ENCODE measurements at places on chromosomes 6 and 20.

DNA sequence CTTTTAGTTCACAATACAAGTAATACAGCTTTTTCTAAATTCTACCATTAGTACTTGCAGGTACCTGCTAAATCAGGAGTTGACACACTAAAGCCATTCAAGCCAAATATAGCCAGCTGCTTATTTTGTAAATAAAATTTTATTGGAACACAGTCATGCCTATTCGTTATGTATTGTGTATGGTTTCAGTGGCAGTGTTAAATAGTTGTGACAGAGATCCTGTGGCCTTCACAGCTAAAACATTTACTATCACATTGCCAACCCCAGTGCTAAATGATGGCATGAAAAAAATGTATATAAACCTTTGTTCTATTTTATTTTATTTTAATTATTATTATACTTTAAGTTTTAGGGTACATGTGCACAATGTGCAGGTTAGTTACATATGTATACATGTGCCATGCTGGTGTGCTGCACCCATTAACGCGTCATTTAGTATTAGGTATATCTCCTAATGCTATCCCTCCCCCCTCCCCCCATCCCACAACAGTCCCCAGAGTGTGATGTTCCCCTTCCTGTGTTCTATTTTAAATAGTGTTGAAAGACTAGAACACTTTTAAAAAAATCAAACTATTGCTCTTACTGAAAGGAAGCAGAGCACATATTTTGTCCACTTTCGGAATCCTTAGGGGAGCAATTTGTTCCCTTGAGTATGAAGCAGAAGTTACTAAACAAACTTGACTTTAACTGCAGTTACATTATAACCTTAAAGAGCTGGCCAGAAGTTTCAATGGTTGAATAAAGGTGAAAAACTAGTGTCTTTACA lies 115.7 kb downstream of the PRIM2 start:
- no peak for DNase-seq

- no peak for DNase-seq
Observed at GRCh38 chr6:29953001-29953441, 10.7 kb downstream of the HLA-A start.

DNA sequence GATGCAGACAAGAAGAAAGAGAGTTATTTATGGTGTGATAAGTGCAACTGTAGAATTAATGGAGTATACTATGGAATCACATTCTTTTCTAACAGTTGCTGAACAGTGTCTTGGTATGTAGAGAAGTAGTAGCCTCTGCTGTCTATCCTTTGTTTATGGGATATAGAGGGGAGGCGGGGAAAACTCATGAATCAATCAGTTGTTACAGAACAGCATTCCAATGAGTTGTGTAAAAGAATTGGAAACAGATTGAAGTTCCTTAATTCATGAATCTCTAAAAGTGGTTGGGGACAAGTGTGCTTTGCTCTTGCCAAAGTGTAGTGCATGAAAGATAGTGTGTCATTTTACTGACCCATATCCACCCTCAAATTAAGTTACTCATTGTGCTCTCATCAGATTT lies 77.7 kb downstream of the FLRT3 start:
- no peak for DNase-seq

DNA sequence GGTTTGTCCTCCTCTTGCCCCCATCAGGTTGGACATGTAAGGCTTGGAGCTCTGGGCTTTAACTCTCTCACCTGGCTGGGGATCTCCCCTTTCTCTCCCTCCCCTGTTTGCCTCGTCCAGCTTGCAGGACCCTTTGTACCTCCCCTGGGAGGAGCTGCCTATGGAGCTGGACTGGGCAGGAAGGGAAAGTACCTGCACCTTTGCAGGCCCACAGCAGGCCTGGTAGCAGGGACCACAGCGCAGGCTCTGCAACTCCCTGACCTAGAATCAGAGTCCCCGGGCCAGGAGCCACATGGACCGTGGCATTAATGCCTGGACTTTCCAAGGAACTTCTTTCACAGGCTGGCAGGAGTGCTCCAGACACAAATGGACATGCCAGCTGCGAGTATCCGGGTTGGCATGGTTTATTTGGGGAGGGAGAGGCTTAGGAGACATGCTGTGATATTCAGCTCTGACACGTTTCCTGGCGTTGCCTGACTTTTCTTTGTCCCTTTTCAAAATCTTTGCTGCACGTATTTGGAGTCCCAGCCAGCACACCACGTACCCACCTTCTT lies 268.5 kb upstream of the EXOC2 start:
- DNase-seq, result no peak

DNA sequence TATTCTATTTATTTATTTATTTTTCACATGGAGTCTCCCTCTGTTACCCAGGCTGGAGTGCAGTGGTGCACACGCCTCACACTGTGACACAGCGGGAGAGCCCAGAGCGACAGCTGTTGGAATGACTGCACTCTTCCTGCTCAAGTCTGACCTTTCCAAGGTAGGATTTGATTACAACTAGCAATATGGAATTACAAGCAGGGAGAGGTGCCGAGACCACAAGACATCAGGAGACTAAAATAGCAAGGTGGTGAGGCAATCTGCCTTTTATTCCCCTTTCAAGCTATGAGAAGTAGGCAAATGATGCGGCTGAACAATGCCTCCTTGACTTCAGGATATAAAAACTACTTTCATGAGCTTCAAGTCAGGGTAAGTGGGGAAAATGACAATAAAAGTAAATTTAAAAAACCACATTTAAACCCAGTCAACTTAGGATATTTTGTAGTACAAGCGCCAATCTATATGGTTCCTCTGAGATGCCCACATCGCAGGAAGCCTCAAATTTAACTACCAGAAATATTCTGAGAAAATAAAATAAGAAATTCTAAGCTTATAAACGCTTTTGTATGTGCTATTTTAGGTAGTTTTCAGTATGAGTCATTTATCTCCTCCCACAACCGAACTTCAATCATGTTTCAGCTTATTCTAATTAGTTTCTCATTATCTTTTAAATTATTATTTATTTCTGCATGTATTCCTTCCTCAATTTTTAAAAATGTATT lies 146.9 kb upstream of the SGK1 start:
- no peak for DNase-seq

DNA sequence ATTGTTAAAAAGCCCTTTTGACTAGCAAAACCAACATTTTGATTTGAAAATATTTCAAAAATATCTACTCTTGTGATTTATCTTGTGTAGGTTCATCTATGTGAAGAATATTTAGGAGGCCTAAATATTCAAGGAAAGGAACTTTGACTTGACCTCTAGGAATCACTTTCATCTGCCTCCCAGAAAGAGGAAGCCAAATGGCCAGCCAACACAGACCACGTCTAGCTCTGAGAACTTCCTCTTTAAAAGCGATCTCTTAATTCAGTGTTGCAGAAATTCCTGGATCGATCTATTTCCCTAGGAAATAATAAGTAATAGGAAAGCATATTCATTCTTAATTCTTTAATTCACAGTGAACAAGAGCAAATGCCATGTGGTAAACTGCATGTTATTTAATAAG lies 9.6 kb upstream of the MOXD1 start:
- no peak for DNase-seq

- DNase-seq, result no peak
Observed at GRCh38 chr6:25862199-25862598, 11.8 kb downstream of the SLC17A3 start.

DNA sequence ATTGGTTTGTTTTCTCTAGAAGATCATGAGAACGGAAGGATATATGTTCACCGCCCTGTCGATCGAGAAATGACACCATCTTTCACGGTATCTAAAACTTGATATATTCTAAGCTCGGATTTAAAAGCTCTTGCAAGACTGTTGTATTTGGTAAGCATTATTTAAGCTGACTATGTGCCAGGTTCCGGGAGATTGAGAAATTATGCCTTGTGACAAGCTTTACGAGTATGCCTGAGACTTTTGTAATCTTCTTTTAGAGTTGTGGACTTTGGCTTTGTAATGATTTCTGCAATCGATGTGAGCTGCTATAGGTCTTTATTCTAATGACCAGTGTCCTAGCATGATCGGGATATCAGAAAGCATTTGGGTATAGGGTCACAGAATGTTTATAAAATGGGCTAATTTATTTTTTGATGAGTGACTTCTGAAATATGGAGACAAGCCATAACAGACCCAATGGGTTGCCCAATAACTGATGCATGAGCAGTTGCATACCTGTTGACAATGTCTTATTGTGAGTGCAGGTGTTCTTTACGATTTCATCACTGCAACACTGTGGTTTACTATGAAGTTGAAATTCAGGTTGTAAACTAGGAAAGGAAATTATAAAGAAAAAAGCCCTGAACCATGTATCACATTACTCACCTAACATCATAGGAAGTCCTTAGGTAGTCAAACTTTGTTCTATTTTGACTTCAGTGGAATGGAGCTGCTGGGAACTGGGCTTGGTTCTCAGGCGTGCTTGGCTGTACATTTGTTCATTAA lies 14.0 kb downstream of the CDH26 start:
- no peak for DNase-seq

DNA sequence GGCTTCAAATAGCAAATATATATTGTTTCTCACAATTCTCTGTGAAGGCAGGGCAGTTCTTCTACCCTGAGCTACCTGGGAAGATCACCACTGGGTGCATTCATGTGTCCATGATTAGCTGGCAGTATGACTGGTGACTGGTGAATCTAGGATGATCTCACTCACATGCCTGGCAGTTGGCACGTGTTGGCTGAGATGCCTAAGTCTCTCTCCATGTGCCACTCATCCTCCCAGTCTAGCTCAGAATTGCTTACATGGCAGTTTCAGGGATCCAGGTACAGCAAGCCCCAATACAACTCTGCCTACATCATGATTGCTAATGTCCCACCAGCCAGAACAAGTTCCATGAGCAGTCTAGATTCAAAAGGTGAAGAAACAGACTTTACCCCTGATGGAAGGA lies 346.8 kb upstream of the CNR1 start:
- DNase-seq, result no peak

DNA sequence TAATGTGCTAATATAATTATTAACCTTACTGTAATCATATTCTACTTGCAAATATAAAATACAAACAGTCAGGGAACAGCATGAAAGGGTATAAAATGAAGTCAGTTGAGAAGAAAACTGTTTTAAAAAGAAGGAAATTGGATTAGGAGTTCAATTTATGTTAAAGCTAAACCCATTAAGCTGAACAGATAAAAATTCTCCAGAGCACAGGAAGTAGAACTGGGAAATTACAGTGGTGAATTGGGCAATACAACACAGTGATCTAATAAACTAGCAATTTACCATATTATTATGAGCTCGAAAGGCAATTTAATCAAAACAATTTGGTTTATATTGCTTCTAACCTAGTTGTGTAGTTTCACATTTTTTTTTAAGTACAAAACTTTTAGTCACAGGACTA lies 407.4 kb upstream of the RGS17 start:
- no peak for DNase-seq

GRCh38 chr6:27290065-27290849 lies 21.8 kb downstream of the POM121L2 start:
- DNase-seq, result no peak

DNA sequence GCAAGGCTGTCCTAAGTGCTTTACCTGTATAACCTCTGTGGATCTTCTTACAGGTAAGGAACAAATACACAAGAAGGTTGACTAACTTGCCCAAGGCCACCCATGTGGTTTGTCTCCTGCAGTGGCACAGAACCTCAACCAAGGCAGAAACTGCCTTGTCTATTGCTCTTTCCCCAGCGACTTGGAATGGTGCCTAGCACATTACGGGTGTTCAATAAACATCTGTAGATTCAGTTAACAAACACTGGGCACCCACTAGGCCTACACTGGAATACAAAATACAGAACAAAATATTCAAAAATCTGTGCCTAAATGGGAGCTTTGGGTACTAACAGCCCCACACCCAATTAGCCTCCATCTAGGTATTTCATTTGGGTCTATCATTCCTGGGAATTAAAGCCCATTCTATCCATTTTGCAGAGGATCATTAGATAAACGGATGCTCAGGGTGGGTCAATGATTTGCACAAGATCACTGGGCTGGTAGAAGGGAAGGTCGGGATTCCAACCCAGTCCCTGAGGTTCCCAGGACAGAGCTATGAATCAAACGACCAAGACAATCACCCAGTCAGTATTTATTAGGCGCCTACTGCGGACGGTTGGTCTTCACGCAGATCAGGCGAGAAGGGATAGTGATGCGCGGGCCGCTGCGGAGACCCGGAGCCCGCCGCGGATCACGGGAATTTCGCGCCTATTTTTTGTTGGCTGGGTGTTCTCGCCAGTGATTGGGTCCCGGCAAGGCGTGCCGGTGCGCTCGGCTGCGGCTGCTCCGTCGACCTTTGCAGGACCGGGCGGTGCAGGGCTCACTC lies at the start of gene STK35:
TSS of gene STK35 (plus strand) at position 771 of the 808 bp plus-strand sequence. CDS start 55 bp downstream, outside the sequence.
- DNase-seq, result no peak

Data from stimulated activated CD4-positive, alpha-beta T cell treated with anti-CD3 and anti-CD28 coated beads, Interleukin-1b, Interleukin-23, amount 100 ng/mL, for 1 hour (primary cell).